ENCODE measurements at places on chromosomes 6 and 20.

DNA sequence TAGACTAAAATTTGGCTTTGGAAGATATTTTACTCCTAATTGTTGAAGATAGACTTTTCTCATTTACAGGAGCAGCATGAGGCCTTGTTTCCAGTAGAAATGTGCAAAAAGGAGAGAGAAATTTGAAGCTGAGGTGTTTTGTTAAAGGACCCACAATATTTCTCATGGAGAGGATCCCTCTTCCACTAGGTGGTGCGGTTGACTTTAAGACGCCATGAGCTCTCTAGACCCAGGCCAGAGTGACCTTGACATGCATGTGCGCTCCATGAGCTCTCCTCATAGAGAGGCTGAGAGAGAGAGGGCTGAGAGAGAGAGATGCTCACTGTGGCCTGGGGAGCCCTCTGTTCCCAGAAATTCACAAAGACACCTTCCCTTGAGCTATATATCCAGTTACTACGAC, 861.2 kb upstream of the EYS start:
- no peak for DNase-seq

DNA sequence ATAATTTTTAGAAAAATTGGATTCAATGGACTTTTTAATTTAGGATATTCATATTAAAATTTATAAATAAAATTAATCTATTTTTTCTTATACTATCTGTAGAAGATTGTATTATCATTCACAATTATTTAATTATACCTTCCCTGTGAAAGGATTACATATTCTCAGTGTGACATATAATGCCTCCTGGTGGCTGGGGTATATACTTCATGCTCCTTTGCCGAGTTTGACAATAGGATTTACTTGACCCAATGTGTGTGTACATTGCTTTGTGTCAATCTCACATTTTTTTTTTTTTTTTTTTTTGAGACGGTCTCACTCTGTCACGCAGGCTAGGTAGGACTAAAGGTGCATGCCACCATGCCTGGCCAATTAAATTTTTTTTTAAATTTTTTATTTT, 230.0 kb upstream of the CHD6 start:
- no peak for DNase-seq

DNA sequence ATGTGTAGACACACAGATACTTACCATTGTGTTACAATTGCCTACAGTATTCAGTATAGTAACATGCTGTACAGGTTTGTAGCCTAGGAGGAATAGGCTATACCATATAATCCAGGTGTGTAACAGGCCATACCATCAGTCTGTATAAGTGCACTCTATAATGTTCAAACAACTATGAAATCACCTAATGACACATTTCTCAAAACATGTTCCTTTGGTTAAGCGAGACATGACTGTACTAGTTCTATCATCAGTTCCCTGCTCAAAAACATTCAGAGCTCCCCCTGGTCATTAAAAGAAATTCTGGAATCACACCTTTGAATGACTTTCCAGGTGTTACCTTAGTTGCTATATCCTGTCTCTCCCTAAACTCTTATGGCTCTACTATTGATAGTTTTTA, 70.4 kb upstream of the SLC2A12 start:
- DNase-seq = no peak

DNA sequence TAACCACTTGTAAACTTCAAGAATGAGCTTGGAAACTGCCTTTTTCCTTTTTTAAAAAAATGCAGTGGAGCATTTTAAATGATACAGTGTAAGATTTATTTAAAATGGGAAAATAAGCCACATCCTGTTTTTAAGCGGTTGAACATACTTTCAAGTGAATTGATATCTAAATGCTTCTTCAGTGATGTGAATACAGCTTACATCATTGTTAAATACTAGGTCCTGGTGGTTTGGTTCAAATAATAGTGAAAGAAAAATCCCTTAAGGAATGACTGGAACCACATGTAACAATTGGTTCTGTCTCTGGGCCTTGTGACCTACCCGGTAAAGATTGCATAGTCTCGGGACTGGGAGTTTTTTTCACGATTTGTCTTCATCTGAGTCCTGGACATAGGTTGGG, 44.2 kb downstream of the BMP6 start:
- no peak for DNase-seq

DNA sequence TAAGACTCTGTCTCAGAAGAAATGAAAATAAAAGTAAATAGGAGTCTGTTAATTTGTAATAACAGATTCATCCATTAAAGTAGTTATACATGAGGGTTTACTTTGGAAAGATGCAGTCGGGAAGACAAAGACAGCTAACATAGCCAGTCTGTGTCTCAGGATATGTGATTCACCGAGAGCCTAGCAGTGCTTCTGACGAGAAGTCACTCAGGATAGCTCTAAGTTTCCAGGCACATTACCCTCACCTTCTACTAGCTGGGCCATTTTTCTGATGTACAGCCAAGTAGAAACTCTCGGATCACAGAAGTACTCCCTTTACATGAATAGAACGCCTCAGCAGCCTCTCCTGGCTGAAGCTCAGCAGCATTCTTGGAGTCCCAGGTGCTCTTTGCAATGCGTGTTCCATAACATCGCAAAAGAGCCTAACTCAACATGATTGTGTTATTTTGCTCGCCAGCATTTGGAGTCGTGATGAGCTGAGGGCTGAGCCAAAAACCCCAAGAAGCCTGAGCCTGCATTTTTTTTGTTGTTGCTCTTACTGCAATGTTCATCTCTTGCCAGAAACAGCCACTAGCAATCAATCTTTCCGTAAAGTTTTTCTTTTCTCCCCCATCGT, 22.4 kb upstream of the TASP1 start:
- no peak for DNase-seq

DNA sequence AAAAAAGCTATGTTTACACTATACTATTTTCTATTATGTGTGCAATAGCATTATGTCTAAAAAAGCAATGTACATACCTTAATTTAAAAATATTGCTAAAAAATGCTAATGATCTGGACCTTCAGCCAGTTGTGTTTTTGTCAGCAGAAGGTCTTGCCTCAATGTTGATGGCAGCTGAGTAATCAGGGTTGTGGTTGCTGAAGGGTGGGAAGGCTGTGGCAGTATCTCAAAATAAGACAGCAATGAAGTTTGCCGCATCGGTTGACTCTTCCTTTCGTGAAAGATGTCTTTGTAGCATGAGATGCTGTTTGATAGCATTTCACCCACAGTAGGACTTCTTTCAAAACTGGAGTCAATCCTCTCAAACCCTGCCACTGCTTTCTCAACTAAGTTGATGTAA, 134.7 kb upstream of the CDYL start:
- DNase-seq = no peak

DNA sequence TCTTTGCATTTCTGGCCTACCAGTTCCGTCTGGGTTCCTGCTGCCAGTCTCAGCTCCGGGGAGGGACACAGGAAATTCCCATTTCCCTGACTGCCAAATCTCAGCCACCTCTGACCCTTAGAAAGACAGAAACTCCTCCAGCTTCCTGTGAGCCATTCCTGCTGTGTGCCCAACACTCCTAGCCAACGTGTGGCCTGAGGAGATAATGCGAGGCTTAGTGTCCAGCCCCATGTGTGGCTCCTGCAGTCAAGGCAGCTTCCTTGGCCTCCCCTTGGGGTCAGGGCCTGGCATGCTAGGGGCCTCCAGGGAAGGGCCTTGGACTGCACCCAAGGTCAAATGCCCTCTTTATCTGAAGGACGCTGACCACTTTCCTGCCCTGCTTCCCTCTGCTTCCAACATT, 45.1 kb downstream of the MAFB start:
- DNase-seq = no peak

GRCh38 chr6:130681028-130681427, 146.2 kb upstream of the SMLR1 start:
- DNase-seq = no peak

- DNase-seq = no peak
These were observed 243.1 kb upstream of the PREP start for GRCh38 chr6:105645958-105646357.

DNA sequence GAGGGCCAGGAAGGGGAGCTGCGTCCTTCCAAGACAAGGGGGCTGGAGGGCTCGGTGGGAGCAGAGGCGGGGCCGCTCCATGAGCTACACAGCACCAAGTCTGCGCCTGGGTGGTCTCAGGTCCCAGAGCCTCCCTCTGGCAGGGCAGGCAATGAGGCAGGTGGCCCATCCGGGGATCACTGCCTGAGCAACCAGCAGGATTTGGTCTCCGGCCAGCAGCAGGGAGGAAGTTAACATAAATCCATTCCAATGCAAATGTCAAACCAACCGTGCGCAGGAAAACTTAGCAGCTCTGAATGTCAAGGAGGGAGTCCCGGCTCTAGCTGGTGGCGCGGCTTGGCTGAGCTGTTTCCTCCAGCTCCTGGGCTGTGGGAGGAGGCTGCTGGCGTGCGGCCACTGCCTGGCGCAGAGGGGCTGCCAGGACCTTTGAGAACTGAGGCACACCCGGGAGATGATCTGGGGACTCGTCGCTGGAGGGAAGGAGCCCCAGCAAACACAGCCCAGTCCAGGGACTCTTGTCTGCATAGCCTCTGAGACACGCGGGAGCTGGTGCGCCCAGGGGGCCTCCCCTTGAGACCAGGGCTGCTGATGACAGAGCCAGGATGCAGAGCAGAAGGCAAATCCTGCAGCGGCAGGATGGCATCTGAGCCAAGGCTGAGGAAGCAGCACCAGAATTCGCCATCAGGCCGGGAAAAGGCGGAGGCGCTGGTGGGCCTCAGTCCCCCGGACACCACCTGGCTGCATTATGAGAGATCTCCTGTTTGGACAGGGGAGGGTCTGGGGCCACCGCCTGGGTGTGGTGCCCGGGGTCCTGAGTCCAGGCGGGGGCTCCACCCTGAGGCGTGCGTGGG, 33.1 kb upstream of the CHRNA4 start:
- no peak for DNase-seq

DNA sequence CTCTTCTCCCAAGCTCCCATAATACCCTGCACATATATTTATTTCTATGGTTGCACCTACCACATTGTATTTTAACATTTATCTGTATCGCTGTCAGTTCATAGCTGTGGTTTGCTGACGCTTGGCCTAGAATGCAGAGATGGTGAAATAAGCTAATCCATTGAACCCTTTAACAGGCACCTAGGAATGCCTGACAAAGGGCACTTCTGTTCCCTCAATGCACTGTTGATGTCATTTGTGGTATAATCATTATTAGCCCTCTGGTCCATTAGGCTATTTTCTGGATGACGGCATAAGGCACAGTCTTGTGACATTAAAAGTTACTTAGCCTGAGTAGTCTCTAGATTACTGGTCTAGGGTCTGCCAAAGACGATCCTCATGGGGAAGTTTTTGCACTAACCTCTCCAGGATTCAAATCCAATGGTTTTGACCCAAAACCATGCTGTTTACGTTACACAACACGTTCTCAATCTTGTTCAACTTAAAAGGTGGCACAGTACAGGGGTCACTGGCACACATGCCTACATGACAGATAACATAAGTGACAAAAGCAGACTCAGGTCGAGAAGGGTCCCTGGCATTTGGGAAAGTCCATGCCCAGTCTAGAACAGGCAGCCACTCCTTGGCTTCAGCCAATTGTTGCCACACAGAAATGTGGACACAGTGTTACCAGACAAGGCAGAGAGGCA, 2.1 kb upstream of the YWHAB start:
- DNase-seq = no peak

GRCh38 chr6:36222924-36223323, 26.4 kb downstream of the BRPF3 start:
- DNase-seq = no peak

GRCh38 chr6:113871975-113872374, 14.8 kb downstream of the MARCKS start:
- DNase-seq = no peak

DNA sequence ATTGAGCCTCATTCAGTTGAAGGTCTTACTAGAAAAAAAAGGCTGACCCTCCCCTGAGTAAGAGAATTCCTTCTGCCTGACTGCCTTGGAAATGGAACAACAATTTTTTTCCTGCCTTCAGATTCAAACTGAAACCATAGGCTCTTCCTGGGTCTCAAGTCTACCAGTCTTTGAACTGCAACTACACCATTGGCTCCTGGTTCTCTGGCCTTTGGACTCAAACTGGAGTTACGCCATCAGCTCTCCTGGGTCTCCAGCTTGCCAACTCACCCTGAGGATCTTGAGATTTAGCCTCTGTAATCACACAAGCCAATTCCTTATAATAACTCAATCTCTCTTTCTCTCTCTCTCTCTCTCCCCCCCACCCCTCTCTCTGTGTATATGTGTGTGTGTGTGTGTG, 36.0 kb upstream of the SNX9 start:
- DNase-seq = no peak

GRCh38 chr20:32153771-32154170, 44.3 kb downstream of the TM9SF4 start:
- no peak for DNase-seq

DNA sequence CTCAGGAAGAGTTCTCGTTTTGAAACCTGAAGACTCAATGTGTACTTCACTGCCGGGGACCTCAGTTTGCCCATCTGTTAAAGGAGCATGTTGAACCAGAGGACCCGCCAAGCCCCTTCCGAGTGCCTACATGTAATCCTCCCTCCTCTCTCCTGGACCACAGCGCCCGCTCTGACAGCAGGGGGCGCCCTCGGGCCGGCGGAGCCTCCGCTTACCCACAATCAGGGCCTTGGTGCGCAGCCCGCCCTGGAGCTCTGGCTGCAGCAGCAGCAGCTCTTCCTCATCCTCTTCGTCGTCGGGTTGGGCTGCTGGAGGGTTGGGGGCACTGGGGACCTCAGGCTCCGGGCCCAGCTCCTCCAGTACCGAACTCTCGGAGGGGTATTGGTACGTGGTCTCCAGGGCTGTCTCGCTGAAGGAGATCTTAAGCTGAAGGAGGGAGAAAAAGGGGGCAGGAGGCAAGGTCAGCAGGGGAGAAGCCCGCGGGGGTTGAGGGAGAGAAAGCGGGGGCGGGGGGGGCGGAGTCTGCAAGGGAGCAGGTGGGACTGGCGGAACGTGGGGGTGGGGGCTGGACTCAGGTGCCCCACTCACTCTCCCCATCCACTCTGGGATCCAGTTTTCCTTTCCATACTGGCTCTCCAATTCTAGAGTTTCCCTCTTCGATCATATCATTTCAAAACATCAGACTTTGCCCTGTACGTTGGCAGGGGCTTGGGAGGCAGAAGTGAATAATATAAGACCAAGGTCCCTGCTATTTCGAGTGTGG, 6.3 kb upstream of the DHX16 start:
- DNase-seq = peak; percentile 95

- DNase-seq = no peak
These were observed 1.9 kb downstream of the NPEPL1 start for GRCh38 chr20:58694241-58695083.

- DNase-seq = no peak
These were observed 1515.4 kb upstream of the DEFB115 start for GRCh38 chr20:29741894-29742698.

GRCh38 chr20:44848254-44849015, 37.1 kb upstream of the YWHAB start:
- DNase-seq = no peak

- no peak for DNase-seq
These were observed 1110.3 kb upstream of the MAP3K7 start for GRCh38 chr6:91697010-91697695.

- DNase-seq = no peak
These were observed 41.8 kb upstream of the TOP1 start for GRCh38 chr20:40986774-40987173.

All from stimulated activated naive CD8-positive, alpha-beta T cell treated with anti-CD3 and anti-CD28 coated beads, Interleukin-15, Interleukin-2, amounts not matched to agents 100 U/mL and 50 U/mL, for 24 hours (primary cell).